ENCODE measurements at places on chromosomes 1 and 21.

DNA sequence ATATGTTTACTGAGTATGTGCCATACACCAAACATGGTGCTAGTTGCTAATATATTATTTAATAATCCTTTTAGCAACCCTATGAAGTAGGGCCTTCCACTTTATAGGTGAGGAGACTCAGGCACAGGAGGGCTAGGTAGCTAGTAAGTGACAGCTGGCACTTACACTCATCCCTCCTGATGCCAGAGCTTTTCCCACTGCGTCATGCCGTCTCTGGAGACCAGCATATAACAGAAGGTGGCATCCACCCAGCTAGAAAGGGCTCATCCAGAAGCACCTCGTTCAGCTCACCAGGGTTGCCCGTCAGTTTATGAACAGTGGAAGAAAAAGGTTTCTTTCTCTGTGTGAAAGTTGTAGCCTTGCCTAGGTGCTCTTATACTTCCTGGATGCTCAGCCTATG, 108.9 kb downstream of the NOS1AP start:
- DNase-seq = no peak

GRCh38 chr1:240086726-240087125, 5.0 kb upstream of the FMN2 start:
- no peak for DNase-seq

DNA sequence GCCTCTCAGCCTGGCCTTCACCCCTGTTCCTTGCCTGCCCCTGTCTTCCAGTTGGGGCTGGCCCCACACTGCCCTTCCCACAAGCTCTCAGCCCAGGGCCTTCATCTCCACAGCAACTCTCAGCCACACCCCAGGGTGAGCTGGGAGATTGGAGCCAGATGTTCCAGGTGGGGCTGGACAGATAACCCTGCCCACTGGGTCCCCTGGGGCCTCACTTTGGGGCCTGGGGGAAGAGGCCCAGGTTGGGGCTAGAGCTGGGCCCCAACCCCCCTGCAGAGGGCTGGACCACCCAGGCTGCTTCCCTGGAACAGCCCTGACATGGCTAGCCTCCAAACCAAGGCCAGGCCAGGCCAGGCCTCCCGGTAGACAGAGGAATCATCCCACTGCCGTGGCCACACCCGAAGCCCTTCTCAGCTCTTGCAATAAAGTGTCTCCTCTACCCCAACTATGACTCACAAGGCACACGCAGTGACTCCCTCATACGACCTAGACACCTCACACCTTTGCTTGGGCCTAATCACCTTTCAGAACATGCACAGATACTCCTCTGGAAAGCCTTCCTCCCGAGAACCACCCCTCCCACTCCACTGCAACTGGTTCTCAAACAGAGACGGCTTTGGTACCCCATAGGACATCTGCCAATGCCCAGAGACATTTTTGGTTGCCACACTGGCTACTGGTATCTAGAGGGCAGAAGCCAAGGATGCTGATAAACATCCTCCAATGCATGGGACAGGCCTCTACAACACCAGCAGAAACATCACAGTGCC, 22.2 kb downstream of the SLC2A1 start:
- DNase-seq = no peak

- DNase-seq = no peak
Observed at GRCh38 chr1:157352817-157353408, 199.4 kb downstream of the FCRL5 start.

DNA sequence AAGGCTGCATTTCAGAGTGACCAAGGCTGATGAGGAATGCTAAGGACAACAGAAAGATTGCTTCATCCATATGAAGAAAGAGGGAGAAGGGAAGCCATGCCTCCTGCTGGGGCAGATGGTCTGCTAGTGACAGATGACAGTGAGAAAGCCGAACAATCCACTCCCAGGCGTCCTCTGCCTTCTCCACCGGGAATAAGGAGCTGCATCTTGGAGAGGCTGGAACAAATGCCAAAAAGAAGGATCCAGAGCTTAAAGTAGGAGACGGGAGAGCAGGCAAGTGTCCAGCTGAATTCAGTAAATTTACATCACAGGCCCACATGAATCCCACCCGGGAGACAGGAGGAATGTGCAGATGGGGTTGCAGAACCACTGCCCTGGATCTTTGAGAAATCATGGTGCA, 33.4 kb downstream of the DDX20 start:
- no peak for DNase-seq

All from stimulated activated CD4-positive, alpha-beta T cell treated with anti-CD3 and anti-CD28 coated beads, Interleukin-1b, Interleukin-23, amount 100 ng/mL, for 24 hours (primary cell).